Activated CD4-positive, alpha-beta memory T cell treated with anti-CD3 and anti-CD28 coated beads for 36 hours (primary cell): ENCODE measurements at places on chromosomes 16 and 17.

DNA sequence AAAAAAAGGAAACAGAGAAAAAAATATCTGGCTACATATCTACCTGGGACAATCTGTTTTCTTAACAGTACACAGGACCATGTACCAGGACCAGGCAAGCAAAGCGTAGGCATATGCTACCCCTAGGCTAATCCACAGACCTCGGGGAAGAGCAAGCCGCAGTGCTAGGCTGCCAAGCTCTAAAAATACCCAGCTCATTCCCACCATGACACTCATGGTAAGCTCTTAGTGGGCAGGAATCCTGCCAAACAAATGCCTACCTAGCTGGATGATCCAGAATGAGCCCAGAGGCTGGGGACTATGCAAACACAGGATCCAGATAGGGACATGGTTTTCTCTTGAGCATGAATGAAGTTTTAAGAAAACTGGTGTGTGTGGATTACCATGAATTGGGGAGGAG is 95.6 kb downstream of the GRIN2A start:
- no peaks in the 10 kb centered on the region for H3K4me1 ChIP-seq
- no peak for DNase-seq
- H3K36me3 ChIP-seq = no peaks in the 10 kb centered on the region

DNA sequence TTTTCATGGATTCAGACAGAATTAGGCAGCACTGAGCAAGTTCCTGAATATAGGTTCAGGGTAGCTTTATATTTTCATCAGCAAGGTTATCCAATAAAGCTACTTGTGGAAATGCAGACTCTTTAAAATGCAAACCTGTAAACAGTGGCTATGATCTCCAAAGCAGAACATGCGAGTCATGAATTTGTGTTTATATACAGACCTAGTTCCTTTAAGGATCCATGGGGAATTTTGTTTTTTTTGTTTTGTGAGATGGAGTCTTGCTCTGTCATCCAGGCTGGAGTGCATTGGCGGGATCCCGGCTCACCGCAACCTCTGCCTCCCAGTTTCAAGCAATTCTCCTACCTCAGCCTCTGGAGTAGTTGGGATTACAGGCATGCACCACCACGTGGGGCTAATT is 14.8 kb downstream of the CLEC16A start:
- DNase-seq = no peak
- H3K4me3 ChIP-seq = no peak overlapping the region
- H3K27ac ChIP-seq = peak overlapping the region; percentile 87
- peaks cover 27% of the 10 kb centered on the region for H3K36me3 ChIP-seq
- H3K27me3 ChIP-seq = no peaks in the 10 kb centered on the region
- H3K4me1 ChIP-seq = peaks cover 80% of the 10 kb centered on the region

DNA sequence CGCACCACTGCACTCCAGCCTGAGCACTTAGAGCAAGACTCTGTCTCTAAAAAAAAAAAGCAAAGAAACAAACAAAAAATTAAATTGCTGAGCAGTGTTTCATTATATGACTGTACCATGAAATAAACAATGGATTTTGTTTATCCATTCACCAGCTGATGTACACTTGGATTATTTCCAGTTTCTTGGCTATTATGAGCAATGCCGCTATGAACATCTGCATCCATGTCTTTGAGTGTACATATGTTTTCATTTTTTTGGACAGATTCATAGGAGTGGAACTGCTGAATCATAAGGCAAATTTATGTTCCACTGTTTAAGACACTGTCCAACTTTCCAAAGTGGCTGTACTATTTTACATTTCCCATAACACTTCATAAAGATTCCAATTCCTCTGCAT is 8.0 kb downstream of the RNF157 start:
- H3K4me1 ChIP-seq = peaks cover 43% of the 10 kb centered on the region
- no peaks in the 10 kb centered on the region for H3K27me3 ChIP-seq
- H3K4me3 ChIP-seq = no peak overlapping the region
- H3K27ac ChIP-seq = no peak overlapping the region
- DNase-seq = no peak

- H3K27ac ChIP-seq = no peak overlapping the region
- peaks cover 14% of the 10 kb centered on the region for H3K36me3 ChIP-seq
- H3K4me1 ChIP-seq = no peaks in the 10 kb centered on the region
- no peak overlapping the region for H3K4me3 ChIP-seq
- H3K27me3 ChIP-seq = no peaks in the 10 kb centered on the region
These were observed 236.4 kb downstream of the BCAS3 start for GRCh38 chr17:60914078-60914477.
